ENCODE measurements at places on chromosomes 4 and X.

DNA sequence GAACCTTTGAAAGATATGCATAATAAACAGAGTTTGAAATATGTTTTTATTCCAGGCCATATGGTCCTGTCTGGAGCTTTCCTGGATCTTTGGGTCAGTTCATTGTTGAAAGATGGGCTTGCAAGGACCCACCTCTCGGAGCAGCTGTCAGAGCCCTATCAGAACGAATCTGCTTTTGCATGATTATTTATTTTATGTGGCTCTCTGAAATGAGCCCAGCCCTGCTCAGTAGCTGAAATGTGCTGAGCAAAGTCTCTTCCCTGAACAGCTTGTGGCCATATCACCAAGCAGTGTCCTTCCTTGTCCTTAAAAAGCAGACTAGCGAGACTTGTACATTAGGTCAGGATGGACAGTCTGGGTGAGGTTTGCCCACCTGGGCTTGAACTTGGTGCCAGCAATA lies 110.8 kb downstream of the GBA3 start:
- no peak for DNase-seq

GRCh38 chrX:22135171-22135711 lies 103.1 kb downstream of the PHEX start:
- no peak for DNase-seq

DNA sequence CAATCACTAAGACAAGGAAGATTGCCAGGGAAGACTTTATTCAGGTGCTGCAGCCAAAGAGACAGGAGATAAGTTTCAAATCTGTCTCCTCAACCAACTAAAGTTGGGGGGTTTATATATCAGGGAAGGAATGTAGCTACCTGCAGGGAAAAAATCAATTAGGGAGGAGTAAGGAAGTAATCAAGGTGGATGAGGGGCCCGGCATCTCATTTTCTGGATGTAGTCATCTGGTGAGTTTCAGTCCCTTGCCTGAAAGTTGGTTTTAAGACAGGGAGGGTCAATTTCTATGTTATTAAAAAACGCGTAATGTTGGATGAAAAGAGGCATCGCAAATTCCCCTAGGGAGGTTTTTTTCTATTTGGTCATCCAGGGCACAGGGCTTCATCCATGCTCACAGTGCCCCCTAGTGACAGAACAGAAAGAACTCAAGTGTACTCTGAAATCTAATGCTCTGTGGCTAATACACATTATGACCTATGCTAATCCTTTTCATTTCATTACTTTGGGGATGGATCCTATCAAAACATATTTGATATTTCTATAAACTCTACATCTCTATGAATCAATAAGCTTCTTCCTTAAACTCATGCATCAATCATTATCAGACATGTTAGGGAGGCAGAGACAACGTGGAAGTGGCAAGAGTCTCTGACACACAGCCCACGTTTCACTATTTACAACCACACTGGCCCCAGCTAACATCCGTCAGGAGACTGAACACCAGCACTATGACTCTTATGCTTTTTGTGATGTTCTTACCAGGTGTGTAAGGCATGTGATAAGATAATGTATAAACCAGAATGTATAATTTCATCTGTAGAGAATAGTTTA lies 1577.0 kb upstream of the TENM3 start:
- no peak for DNase-seq

DNA sequence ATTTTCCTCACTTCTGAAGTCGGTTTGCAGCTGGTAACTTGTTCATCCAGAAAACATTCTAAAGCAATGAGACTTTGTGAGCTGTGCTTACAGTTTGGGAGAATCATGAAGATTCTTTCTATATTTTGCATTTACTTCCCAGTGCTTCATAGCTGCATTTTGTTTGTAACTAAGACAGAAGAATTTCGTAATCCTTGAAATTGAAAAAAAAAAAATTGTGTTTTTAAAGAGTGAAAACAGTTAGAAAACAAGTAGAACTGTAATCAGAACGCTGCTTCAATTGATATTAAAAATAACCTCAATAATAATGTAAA lies 392.4 kb downstream of the UNC5C start:
- no peak for DNase-seq

Measured in CD4-positive, alpha-beta T cell treated with Interferon gamma for 1 hour (primary cell).